Mucosa of gallbladder (tissue), 1 donor: ENCODE measurements at places on chromosomes 12 and 14. TPM values are rescaled to one million over a fixed set of nuclear protein-coding genes. Genes with fewer than 3 reads are reported as not detected.

KCNH3 gene
- total RNA-seq: 22.6 TPM

PTPRO gene
- 1.9 TPM for total RNA-seq

GRCh38 chr14:38389681-38390080 is 133.8 kb upstream of the CLEC14A start:
- DNase-seq: no peak

DNA sequence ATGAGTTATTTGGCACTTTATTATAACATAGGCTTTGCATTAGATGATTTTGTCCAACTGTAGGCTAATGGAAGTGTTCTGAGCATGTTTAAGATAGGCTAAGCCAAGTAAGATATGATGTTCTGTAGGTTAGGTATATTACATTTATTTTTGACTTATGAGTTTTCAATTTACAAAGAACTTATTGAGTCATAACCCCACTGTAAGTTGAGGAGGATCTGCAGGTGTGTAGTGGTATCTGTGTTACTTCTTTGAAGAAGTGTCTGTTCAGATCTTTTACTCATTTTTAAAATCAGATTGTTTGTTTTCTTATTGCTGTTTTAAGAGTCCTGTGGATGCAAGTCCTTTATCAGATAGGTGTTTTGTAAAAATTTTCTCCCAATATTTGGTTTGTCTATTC is 329.2 kb downstream of the RAD51B start:
- no peak for DNase-seq

- DNase-seq: no peak
Measured at GRCh38 chr14:105193916-105194782, 13.0 kb upstream of the NUDT14 start.

GRCh38 chr14:45112896-45113781 is 21.1 kb downstream of the FKBP3 start:
- DNase-seq: no peak

GRCh38 chr12:92356425-92356824 is 210.8 kb upstream of the BTG1 start:
- DNase-seq: no peak

DNA sequence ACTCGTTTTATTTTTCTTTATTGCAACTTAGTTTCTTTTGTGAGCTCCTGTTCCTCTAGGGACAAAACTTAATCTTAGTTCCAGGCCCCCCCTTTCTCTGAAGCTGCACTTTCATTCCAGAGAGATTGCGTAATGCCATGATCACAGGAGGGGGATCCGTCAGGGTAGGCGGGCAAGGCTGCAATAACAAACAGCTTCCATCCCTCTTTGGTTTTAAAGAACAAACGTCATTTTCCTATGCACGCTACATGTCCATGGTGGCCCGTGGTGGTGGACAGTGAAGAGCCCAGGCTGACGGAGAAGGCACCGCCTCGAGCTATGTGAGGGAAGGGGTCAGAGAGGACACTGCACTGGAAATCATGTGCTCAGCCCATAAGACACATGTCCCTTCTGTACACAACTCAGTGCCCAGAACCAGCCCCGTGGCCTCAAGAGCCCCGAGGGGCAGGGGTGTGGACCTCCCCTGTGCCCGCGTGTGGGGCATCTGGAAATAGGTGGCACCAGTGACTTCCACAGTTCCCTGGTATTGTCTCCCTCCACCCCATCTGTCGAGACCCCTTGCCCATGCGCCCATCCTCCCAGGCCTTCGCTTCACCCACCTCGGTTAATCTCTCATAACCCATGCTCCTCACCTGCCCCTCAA is 161.4 kb downstream of the ADGRD1 start:
- DNase-seq: no peak

- no peak for DNase-seq
Measured at GRCh38 chr12:52783563-52784316, 6.6 kb upstream of the KRT76 start.

DNA sequence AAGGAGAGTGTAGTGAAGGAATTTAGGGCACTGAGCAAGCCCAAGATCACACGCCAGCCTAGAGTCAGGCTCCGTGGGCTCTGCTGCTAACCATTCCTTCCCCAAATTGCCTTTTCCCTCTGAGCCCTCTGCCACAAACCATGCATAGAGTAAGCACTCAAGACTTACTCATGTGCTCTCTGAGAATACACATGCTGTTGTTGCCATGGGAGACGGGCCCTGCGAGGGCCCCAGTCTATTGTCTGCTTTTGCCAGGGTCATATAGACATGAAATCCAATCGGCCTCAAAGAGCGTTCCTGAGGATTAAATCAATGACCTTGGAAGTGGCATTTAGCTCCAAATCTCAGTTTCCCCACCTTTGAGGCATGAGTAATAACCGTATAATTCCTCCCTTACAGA is 48.7 kb upstream of the WSCD2 start:
- no peak for DNase-seq

DNA sequence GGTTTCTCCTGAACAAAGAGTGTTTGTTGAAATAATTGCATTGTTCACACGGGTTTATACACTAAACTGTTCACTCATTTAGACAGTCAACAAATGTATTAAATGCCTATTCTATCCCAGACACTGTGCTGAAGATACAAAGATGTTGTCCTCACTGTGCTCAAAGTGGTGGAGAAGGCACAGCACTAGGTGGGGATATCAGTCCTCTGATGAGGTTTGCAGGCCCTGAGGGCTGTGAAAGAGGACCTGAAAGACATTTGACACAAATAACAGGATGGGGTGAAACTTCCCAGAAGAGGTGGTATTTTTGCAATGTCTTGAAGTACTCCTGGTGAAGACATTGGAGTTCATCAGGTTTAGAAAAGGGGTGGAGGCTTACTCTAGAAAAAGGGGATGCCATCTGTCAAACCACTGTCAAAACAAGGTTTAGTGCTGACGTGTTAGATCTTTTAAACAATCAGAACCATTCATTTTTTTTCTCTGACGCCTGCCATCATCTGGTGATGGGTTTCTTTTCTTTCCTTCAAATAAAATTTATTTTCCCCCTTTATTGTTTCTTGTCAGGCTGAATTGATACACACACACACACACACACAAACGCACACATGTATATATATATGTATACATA is 69.5 kb downstream of the ACSS3 start:
- DNase-seq: no peak

DNA sequence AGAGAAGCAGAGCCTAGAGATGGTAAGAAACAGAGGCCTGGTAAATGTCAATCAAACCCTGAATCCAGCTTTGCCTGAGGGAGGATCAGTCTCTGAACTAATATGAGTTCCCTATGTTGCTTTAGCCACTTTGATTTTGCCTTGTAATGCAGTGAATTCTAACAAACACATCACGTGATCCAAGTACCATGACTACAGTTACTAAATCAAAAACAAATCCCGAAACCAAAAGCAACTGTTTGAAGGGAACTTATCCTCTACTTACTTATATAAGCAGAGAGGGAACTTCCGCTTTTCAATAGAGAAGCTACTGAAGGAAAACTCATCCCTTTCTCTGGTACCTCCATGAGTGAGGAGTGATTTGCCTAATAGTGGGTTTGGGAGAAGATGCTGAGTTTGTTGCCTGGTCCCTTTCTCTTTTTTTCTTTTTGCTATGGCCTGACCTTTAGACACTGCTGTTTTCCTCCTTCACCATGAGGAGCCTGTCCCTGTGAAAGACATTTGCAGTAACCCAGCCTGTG is 7.7 kb upstream of the PPTC7 start:
- no peak for DNase-seq

- DNase-seq: no peak
Measured at GRCh38 chr12:82931349-82932116, 244.8 kb downstream of the TMTC2 start.

DNA sequence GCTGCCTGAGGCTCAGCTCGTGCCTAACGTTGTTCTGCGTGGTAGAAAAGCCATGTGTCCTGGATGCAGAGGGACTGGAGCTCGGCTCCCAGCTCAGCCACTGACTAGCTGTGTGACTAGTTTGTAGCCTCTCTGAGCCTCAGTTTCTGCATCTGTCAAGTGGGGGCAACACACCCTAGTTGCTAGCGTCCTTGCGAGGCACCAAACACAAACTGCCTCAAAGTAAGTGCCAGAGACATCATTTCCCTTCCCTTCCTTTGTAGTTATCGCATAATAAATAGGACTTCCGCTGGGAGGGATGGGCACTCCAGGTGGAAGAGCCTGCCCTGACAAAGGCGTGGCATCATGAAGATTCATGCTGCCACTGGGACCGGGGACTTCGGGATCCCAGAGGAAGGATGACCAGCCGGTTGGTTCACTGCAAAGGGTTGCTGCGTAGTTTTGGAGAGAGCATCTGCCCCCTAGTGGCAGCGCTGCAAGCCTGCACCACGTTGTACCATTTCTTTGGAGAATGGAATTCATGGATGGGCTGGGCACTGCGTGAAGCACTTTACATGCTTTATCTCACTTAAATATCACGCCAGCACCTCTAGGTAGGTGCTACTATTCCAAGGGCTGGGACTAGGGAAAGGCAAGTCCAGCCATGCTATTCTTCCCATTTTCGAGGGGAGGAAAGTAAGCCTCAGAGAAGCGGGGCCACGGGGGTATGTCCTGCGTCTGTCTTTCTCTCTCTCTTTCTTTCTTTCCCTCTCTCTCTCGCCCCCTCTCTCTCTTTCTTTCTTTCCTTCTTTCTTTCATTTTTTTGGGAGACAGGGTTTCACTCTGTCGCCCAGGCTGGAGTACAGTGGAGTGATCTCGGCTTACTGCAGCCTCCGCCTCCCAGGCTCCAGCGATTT is 4.6 kb downstream of the CCDC197 start:
- DNase-seq: peak; percentile 56
